ENCODE measurements at places on chromosomes 13 and 19.

- no peak for DNase-seq
Observed at GRCh38 chr13:75507027-75508001, 25.3 kb upstream of the TBC1D4 start.

GRCh38 chr19:23262920-23263319 lies 12.7 kb upstream of the ZNF724 start:
- no peak for DNase-seq

DNA sequence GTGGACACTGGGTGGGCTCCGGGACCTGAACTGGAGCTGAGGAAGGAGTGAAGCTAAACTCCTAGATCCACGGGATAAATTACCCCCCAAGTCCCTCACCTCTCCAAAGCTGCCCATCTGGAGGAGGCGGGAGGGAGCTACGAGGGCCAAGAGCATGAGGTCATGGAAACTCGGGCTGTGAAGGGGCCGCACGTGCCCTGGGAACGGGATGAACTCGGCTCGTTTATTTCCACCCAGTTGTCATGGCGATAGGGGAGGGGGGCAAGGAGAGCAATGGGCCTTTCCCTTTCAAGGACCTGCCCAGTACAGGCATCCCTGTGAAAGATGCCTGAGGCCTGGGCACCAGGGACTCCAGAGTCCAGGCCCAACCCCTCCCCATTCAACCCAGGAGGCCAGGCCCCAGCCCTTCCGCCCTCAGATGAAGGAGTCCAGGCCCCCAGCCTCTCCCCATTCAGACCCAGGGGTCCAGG lies 3.8 kb downstream of the PPP1R12C start:
- no peak for DNase-seq

- no peak for DNase-seq
Observed at GRCh38 chr19:33654840-33655508, 33.2 kb downstream of the CHST8 start.

GRCh38 chr13:66805657-66806056 lies 424.5 kb downstream of the PCDH9 start:
- no peak for DNase-seq

All from esophagus squamous epithelium (tissue), 5 donors.